Upper lobe of right lung (tissue), 1 donor: ENCODE measurements at places on chromosomes 1 and 21. TPM values are rescaled to one million over a fixed set of nuclear protein-coding genes. Genes with fewer than 3 reads are reported as not detected.

The GPR37L1 gene
- 0.06 TPM for total RNA-seq

DNA sequence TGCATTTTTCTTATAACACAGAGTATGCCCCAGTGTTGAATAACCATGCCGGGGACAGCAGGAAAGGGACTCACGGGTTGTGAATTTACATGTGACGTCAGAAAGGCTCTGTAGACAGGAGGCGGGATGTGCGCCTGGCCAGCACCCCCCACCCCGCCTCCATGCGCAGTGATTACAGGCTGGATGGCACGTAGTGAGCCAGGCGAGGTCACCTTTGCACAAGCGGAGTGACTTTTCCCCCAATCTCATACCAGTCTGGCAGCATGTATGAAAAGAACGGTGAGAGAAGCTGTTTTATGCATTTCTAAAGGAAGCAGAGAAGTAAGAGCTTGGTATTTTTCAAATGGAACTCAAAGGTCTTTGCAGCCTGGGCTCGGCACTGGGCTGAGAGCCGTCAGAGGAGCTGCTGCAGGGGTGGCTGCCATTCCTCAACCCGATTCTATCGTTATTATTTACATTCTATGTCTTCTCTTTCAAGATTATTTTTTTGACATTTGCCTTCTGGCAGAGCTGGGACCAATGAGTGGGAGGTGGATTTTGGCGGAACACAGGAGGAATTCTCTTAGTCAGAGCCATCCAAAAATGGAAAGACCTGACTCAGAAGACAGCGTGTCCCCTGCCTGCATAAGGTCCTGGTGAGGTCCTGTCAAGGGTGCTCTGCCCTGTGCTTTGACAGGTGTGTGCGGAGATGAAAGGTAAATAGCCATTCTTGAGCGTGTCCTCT lies 115.6 kb upstream of the SLC45A1 start:
- H3K27me3 ChIP-seq: no peaks in the 10 kb centered on the region
- peaks cover 38% of the 10 kb centered on the region for H3K4me1 ChIP-seq
- peak; percentile 73 for DNase-seq
- H3K36me3 ChIP-seq: no peaks in the 10 kb centered on the region
- peak overlapping the region; percentile 16 for H3K4me3 ChIP-seq

GRCh38 chr1:100523038-100523652 lies 14.8 kb upstream of the GPR88 start:
- no peaks in the 10 kb centered on the region for H3K36me3 ChIP-seq
- no peaks in the 10 kb centered on the region for H3K27me3 ChIP-seq
- no peak overlapping the region for H3K4me3 ChIP-seq
- H3K4me1 ChIP-seq: no peaks in the 10 kb centered on the region
- no peak for DNase-seq

DNA sequence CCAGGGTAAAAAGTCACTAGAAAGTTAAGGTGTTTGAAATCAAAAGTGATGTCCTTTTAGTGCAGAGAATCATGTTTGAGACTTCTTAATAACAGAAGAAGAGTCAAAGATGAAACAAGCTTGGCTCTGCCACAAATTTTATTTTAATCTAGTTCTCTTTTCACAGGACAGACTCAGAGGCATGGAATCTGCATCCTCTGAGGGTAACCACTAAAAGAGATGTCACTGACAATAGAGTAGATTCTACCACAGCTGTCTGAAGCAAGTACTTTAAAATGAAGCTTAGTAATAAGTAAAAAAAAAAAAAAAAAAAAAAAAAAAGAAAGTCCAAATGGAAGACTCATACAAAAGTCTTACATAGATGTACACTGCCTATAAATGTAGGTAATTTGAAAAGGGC lies 519.7 kb upstream of the PRMT6 start:
- H3K4me1 ChIP-seq: no peaks in the 10 kb centered on the region
- H3K36me3 ChIP-seq: no peaks in the 10 kb centered on the region
- H3K4me3 ChIP-seq: no peak overlapping the region
- no peak for DNase-seq

- no peaks in the 10 kb centered on the region for H3K27me3 ChIP-seq
- no peak for DNase-seq
- no peak overlapping the region for H3K4me3 ChIP-seq
- no peak overlapping the region for H3K27ac ChIP-seq
- H3K36me3 ChIP-seq: no peaks in the 10 kb centered on the region
These were observed 4.8 kb downstream of the ITLN1 start for GRCh38 chr1:160880216-160880615.

The YY1AP1 gene
- 69.0 TPM for total RNA-seq

The G0S2 gene
- 36.5 TPM for total RNA-seq

DNA sequence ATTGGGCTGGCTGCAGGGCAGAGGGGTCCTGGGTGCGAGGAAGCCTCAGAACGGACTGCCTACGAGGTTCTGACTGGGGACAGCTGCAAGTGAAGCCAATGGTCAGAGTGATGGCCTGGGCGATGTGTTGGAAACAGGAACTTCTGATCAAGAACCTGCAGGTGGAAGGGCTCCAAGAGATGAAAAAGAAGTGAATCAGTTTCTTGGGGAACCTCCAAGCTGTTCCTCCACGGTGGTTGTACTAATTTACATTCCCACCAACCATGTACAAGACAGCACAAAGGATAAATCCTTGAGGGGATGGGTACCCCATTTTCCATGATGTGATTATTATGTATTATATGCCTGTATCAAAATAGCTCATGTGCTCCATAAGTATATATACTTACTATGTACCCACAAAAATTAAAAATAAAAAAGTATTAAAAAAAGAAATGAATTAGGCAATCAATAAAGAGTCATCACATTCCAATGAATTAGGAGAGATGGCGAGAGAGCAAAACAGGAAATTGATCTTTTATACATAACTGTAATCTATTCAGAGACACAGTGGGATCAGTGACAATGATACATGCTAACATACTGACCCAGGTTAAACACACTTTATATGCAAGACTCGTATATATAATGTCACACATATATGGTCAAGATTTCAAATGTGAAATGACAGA lies 58.1 kb downstream of the PTPN14 start:
- H3K36me3 ChIP-seq: no peaks in the 10 kb centered on the region
- H3K4me3 ChIP-seq: no peak overlapping the region
- H3K27ac ChIP-seq: no peak overlapping the region

The COL6A2 gene
- 269 TPM for total RNA-seq

GRCh38 chr1:98119796-98120195 lies 199.0 kb upstream of the DPYD start:
- H3K27me3 ChIP-seq: no peaks in the 10 kb centered on the region
- no peak overlapping the region for H3K27ac ChIP-seq
- no peaks in the 10 kb centered on the region for H3K4me1 ChIP-seq

The FAM72D gene
- total RNA-seq: 0.43 TPM

- no peaks in the 10 kb centered on the region for H3K27me3 ChIP-seq
- H3K27ac ChIP-seq: no peak overlapping the region
- H3K36me3 ChIP-seq: no peaks in the 10 kb centered on the region
- DNase-seq: no peak
These were observed 8.0 kb upstream of the ANGPTL3 start for GRCh38 chr1:62589321-62589720.

The DARS2 gene
- total RNA-seq: 14.6 TPM

DNA sequence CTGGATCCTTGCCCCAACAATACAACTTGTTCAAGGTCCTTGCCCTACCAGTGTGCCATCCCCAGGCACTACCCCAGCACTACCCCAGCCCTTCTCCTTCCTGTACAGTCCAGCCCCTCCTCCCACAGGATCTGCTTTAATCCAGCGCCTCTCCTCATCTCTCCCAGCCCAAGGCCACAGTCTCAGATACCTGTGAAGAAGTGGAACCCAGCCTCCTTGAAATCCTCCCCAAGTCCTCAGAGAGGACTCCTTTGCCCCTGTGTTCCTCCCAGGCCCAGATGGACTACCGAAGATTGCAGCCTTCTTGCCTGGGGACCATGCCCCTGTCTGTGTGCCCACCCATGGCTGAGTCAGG lies 6.5 kb upstream of the CDC20 start:
- H3K4me1 ChIP-seq: no peaks in the 10 kb centered on the region
- no peak overlapping the region for H3K4me3 ChIP-seq
- no peak overlapping the region for H3K27ac ChIP-seq
- H3K27me3 ChIP-seq: no peaks in the 10 kb centered on the region
- H3K36me3 ChIP-seq: no peaks in the 10 kb centered on the region

DNA sequence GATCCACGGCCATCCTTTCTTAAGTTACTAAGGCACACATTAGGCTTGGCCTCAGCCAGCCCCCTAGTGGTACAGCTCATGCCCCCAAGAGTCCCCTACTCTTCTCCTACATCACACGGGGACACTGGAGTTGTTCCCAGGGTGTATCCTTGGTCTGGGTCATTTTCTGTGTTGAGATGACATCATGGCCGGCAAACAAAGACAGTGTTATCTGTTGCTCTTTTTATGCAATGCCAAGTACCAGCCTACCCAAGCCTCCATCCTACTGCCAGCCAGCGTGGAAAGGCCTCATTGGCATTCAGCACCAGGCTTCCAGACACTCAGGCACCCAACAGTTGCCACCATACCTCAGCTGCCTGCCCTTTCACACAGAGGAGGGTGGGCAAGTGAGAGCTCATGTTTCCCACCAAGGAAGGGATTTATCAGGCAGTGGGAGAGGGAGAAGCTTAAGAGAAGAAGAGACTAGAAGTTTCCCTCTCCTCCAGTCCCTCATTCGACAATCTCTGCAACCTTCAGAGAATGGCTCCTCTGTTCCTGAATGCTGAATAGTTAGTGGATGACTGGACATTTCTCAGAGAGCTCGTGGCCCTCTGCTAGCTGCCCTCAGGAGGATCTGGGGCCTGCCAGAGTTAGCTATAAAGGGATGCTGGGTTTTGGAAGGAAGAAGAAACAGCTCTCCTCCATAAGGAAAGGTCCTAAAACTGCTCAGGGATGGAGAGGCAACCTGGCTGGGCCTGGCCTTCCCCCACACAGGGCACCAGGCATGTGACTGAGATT lies 17.7 kb downstream of the CBR1 start:
- H3K27me3 ChIP-seq: no peaks in the 10 kb centered on the region
- H3K27ac ChIP-seq: no peak overlapping the region
- no peak for DNase-seq
- H3K4me1 ChIP-seq: no peaks in the 10 kb centered on the region
- H3K4me3 ChIP-seq: no peak overlapping the region
- no peaks in the 10 kb centered on the region for H3K36me3 ChIP-seq

DNA sequence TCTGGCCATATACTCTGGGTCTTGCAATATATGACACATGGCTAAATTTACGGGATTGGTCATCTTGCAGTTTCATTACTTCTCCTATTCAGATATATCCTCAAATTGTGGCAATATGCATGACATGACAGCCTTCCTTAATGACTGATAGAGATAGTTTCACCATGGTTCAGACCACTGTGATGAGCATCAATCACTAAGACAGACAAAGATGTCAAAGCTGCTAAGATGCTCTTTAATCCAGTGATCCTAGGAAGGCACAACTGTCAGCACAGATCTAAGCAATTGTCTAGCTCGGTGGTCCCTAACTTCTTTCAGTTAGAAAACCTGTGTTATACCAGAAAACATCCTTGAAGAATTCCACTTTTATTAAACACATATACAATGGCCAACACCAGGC lies 70.9 kb upstream of the ADGRL2 start:
- H3K4me3 ChIP-seq: no peak overlapping the region
- no peaks in the 10 kb centered on the region for H3K27me3 ChIP-seq
- DNase-seq: no peak
- H3K27ac ChIP-seq: no peak overlapping the region
- H3K36me3 ChIP-seq: no peaks in the 10 kb centered on the region
- no peaks in the 10 kb centered on the region for H3K4me1 ChIP-seq

The ALDH4A1 gene
- 11.8 TPM for total RNA-seq

The MYOG gene
- total RNA-seq: not detected

DNA sequence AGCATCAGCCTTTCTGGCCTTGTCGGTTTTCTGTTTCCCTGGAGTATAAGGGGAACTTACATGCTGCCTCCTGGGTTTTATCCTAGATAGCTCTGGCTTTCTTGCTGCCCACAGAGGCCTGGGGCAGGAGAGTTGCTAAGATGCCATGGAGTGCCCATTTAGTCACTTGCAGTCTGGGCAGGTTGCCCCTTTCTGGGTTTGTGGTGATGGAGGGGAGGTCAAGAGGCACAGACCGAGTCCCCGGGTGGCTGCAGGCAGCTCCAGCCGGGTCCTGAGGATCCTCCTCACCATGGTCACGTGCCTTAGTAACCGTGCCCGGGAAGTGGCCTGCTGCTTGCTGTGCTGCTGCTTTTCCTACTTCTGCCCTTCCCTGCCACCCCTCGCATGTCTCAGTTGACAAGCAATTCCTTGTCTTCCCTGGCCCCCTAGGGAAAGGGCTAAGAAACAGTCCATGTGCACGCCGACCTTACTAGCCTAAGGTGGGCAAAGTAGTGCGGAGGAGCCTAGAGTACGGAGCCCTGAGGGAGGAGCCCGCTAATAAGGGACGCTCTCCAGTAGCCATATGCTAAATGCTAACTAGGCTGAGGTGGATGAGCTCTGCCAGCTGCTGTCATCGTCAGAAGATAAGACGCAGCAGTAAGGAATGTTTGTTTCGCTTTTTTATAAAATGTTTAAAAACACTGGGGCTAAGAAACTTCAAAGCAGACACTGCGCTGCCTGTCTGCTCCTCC lies 34.8 kb downstream of the CLCA1 start:
- no peaks in the 10 kb centered on the region for H3K27me3 ChIP-seq
- no peaks in the 10 kb centered on the region for H3K36me3 ChIP-seq
- DNase-seq: peak; percentile 81
- peak overlapping the region; percentile 45 for H3K4me3 ChIP-seq
- H3K27ac ChIP-seq: peak overlapping the region; percentile 70

DNA sequence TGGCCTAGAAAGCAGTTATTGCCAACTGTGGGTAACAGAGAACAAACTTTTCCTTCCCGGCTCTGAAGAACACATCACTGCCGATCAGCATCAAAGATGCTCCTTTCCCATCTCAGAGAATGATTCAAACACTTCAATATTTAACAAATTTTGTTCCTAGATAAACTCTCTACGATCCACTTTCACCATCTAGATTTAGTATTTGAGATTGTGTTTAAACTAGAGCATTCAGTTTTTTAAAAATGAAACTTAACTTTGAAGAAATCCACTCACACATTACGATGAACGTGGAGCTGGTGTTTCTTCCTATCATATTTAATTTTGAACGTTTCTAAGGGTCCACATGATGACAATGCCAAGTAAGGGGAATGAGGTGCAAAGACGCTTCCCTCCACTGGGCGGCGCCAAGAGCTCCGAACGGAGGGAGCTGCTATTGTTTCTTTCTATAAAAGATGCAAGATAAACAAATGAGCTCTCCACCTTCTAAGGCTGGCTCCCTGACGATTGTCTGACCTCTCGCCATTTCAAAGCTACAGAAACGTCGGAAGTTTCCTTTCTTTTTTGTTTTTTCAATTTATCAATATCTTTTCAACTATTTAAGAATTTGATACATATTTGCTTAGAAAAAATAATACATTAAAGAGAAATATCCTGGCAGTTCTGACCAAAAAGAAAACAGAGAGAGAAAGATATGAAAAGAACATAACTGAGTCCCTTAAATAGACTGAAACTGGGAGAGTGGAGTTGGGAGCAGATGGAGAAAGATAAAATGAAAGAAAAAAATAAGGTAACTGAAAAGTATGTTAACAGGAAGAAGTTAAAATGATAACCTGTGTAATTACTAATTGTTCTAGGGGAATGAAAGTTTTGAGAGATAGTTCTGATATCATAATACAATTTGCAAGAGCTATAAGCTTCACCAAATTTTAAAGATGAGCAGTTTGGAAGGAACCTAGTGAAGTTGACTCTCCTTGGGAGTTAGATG lies 4.4 kb upstream of the BARHL2 start:
- H3K27me3 ChIP-seq: peaks cover 94% of the 10 kb centered on the region
- H3K36me3 ChIP-seq: no peaks in the 10 kb centered on the region
- DNase-seq: peak; percentile 75
- H3K4me3 ChIP-seq: no peak overlapping the region
- peaks cover 28% of the 10 kb centered on the region for H3K4me1 ChIP-seq
- no peak overlapping the region for H3K27ac ChIP-seq

- H3K4me1 ChIP-seq: peaks cover 21% of the 10 kb centered on the region
- peak overlapping the region; percentile 94 for H3K27ac ChIP-seq
- H3K4me3 ChIP-seq: peak overlapping the region; percentile 99
- H3K36me3 ChIP-seq: peaks cover 22% of the 10 kb centered on the region
- DNase-seq: no peak
These were observed 736 bp upstream of the ZMPSTE24 start for GRCh38 chr1:40257313-40257687.
